ENCODE measurements at places on chromosomes 1 and 21.

GRCh38 chr1:51280321-51280978 lies 44.4 kb downstream of the RNF11 start:
- DNase-seq = no peak

DNA sequence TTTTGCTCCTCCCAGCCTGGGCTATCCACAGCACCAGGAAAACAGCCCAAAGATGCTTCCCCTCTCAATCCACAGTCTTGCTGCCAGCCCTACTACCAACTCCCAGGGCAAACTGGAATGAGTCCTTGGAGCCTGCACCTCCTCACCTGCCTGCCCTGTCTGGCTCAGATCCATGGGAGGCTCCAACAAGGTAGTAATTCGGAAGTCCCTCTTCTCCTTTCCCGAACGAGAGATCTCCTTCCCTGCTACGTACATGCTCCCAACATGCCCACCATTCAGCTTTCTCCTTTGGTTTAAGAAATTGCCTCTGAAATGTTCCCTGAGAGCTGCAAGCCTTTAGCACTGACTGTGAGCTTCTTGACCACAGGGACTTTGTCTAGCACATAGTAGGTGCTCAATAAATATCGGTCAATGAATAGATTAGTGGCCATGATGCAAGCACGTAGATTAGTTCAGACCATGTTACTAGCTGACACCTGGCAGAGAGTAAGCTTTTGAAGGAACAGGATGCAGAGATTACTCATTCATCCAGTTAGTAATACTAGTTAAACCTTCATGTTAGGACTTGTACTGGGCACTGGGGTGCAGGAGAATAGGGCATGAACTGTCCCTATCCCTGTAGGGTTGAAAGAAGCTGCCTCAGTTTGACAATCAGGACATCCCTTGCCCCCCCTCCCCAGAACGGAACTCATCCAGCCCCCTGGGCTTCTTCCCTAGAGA lies 80.1 kb downstream of the DISP3 start:
- no peak for DNase-seq

DNA sequence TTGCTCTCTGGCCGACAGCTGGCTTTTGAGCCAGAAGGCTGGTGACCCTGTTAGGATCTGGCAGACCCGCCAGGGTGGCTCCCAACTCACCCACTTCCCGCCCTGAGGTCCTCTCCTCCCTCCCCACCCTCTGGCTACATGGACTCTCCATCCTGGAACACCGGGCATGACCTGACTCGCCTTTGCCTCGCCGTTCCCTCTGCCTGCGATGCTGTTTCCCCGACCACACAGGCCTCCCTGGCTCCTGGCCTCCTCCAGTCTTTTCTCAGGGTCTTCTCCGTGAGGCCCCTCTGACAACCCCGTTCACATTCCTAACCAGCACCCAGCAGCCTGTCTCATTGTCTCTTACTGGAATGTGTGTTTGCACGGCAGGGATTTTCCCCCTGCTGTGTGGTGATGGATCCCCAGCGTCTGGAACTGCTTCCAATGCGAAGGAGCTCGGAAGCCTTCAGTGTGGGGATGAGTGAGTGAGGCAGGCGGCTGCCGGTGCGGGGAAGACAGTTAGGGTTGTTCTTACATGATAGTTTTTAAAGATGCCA lies 46.0 kb upstream of the POFUT2 start:
- no peak for DNase-seq

- DNase-seq = no peak
These were observed 308.6 kb upstream of the PROX1 start for GRCh38 chr1:213679153-213679552.

- DNase-seq = no peak
These were observed 210.1 kb downstream of the GIPC2 start for GRCh38 chr1:78255846-78256245.

- no peak for DNase-seq
These were observed 199.4 kb downstream of the FOXD2 start for GRCh38 chr1:47637111-47637685.

DNA sequence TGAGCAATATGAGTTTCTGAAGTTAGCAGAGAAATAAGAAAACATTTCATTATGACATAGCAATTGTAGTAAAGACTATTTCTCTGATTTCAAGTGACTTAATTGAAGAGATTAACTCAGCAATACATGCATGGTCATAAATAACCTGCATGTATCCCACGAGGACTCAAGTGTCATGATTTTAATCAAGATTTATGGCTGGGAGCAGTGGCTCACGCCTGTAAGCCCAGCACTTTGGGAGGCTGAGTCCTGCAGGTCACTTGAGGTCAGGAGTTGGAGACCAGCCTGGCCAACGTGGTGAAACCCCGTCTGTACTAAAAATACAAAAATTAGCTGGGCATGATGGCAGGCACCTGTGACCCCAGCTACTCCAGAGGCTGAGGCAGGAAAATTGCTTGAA lies 311.9 kb upstream of the PLD5 start:
- no peak for DNase-seq

DNA sequence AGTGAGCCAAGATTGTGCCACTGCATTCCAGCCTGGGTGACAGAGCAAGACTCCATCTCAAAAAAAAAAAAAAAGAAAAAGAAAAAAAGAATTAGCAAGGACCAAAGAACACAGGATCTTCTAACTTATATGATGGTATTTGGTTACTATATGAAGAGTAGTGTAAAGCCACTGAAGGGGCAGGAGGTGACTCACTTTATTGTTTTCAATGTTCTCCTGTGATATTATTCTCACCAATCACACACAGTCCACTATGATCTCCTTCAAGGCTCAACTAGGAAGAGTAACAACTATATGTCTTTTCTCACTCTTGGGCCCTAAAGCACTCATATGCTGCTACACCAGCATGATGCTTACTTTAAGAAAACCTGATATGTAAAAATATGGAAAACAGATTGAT lies 26.7 kb downstream of the RC3H1 start:
- no peak for DNase-seq

All from stimulated activated CD8-positive, alpha-beta memory T cell treated with anti-CD3 and anti-CD28 coated beads, Interleukin-4, amount 100 ng/mL, for 48 hours (primary cell).